Activated B cell treated with CpG ODN at 0.5 μM for 24 hours (primary cell): ENCODE measurements at places on chromosomes 3 and 15. TPM values are rescaled to one million over a fixed set of nuclear protein-coding genes. Genes with fewer than 3 reads are reported as not detected.

Gene LRRC15
- not detected in 2 replicates for total RNA-seq

Gene LARP6
- total RNA-seq = not detected in 2 replicates

Gene ZPLD1
- total RNA-seq = not detected in 2 replicates

Gene SLC24A5
- total RNA-seq = not detected in 2 replicates

Gene CPB1
- not detected in 2 replicates for total RNA-seq

Gene LRRC49
- total RNA-seq = 0.84 and 1.0 TPM in 2 replicates

Gene ARNT2
- total RNA-seq = not detected in 2 replicates

Gene KNSTRN
- 11.5 and 13.4 TPM in 2 replicates for total RNA-seq

Gene IQCF5
- total RNA-seq = not detected in 2 replicates

Gene AHSG
- total RNA-seq = not detected in 2 replicates

Gene XXYLT1
- total RNA-seq = 7.6 and 7.9 TPM in 2 replicates
